ENCODE measurements at places on chromosomes 3 and 15.

- DNase-seq = no peak
Observed at GRCh38 chr15:58951388-58952007, 18.0 kb upstream of the SLTM start.

- DNase-seq = peak; percentile 45
Observed at GRCh38 chr3:19644405-19644804, 289.6 kb downstream of the EFHB start.

GRCh38 chr3:37217098-37217849 is 42.9 kb upstream of the LRRFIP2 start:
- DNase-seq = no peak

GRCh38 chr15:94509259-94509658 is 277.9 kb downstream of the MCTP2 start:
- peak; percentile 11 for DNase-seq
